ENCODE measurements at places on chromosomes 3 and 15. TPM values are rescaled to one million over a fixed set of nuclear protein-coding genes. Genes with fewer than 3 reads are reported as not detected.

- no peaks in the 10 kb centered on the region for H3K27me3 ChIP-seq
- DNase-seq: no peak
- no peak overlapping the region for H3K27ac ChIP-seq
- H3K4me3 ChIP-seq: no peak overlapping the region
- no peaks in the 10 kb centered on the region for H3K4me1 ChIP-seq
These were observed 58.6 kb downstream of the PIAS1 start for GRCh38 chr15:68112706-68113105.

DNA sequence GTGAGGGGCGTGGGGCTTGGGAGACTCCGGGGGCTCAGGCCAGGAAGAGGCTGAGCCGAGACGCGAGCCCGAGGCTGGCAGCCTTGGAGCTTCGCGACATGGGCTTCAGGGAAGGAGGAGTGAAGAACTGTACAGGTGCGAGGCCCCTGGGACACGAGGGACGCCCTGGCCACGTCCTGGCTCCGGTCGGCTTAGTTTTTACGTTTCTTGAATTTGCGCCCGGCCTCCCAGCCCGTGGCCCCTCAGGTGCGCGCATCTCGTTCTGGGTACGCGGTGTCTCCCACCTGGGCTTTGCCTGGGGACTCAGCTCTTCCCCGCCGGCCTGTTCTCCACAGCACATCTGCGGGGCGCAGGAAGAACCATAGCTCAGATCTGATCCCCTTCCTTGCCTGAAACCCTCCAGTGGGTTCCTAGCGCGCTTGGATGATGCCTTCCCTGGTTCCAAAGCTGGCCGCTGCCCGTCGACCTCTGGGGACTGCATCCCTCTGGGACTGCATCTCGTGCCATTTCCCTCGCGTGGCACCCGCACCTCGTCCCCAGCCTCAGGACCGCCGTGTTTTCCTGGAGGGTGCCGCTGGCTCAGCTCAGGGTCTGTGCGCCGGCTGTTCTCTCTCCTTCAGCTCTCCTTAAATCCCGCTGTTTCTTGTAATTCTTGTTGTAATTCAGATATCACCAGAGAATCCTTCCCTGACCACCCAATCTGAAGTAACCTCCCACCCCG lies 614 bp downstream of the CHCHD6 start:
- peaks cover 18% of the 10 kb centered on the region for H3K27me3 ChIP-seq
- no peaks in the 10 kb centered on the region for H3K36me3 ChIP-seq
- no peak overlapping the region for H3K27ac ChIP-seq
- H3K4me1 ChIP-seq: no peaks in the 10 kb centered on the region
- DNase-seq: peak; percentile 72

GRCh38 chr3:61945657-61946056 lies 384.3 kb downstream of the PTPRG start:
- no peaks in the 10 kb centered on the region for H3K36me3 ChIP-seq
- no peak overlapping the region for H3K27ac ChIP-seq
- DNase-seq: no peak
- H3K4me1 ChIP-seq: no peaks in the 10 kb centered on the region

- no peaks in the 10 kb centered on the region for H3K4me1 ChIP-seq
- H3K27me3 ChIP-seq: no peaks in the 10 kb centered on the region
- H3K27ac ChIP-seq: no peak overlapping the region
- H3K4me3 ChIP-seq: no peak overlapping the region
- DNase-seq: no peak
These were observed 156.4 kb downstream of the TP63 start for GRCh38 chr3:189787632-189788031.

The KY gene
- not detected for total RNA-seq

The HIGD2B gene
- total RNA-seq: not detected

Data from endodermal cell (in vitro differentiated cells).